Skin of body (tissue), 3 donors: ENCODE measurements at places on chromosomes 12 and 14.

GRCh38 chr12:33476058-33476457 lies 36.4 kb upstream of the SYT10 start:
- DNase-seq = no peak

GRCh38 chr12:3437986-3438385 lies 53.0 kb upstream of the PRMT8 start:
- no peak for DNase-seq

DNA sequence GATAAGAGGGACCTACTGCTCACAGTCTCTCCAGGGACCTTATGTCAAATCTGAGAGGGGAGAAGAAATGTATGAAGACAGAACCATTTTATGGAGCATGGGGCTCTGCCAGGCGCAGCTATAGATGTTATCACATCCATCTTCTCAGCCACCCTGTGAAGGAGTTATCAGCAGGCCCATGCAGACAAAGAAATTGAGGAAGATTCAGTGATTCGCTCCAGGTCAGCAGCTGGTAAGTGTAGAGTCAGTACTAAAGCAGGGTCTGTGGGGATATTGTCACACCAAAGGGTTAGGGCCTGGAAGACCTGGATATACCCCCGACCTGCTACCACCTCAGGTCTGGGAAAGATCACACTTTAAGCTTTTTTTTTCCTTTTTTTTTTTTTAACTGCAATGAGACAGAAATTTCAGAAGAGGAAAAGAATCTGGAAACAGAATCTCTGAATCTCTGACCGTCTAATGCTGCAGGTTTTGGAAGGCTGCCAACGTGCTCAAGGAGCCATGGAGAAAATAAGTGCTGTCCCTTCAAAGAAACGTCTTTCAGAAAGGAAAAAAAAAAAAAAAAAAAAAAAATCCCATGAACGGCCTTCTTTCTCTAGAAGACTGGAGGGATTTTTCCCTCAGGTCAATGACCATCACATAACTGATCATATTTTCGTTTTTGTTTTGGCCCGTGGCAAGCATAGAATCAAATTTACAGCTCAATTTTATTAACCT lies 73.3 kb upstream of the PLEKHG7 start:
- no peak for DNase-seq

- peak; percentile 24 for DNase-seq
These were observed 33.4 kb downstream of the POLE start for GRCh38 chr12:132653567-132654290.

DNA sequence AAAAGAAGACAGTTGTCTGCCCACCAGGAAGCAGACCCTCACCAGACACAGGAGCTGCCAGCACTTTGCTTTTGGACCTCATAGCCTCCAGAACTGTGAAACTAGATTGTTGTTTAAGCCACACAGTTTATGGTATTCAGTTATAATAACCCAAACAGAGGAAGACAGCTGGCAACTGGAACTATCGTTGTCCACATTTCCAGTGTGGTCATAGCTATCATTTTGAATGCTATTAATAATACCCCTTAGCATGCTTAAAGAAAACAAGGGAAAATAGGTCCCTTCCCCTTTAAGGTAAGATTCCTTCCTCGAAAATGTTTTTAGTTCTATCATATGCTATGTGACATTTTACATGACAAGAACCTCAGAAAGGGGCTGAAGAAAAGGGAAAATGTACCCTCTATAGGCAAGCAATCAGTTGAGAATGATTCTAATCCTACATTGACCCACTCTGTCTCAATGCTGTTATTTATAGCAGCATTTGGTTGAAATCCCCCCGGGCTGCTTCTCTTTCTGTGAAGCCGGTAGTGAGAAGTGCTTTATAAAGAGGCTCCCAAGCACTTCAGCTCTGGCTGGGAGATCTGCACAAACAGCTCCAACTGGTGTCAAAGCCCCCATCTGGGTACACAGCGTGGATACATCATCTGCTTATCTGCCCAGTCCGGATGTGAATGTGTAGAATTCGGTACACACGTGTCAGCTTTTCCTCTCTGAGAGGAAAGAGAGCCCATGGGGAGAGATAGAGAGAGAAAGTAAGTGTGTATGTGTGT lies 221.2 kb upstream of the FLRT2 start:
- peak; percentile 15 for DNase-seq
